Activated naive CD8-positive, alpha-beta T cell treated with anti-CD3 and anti-CD28 coated beads, Interleukin-2, amount 50 U/mL, for 16 hours (primary cell): ENCODE measurements at places on chromosomes 4 and X.

DNA sequence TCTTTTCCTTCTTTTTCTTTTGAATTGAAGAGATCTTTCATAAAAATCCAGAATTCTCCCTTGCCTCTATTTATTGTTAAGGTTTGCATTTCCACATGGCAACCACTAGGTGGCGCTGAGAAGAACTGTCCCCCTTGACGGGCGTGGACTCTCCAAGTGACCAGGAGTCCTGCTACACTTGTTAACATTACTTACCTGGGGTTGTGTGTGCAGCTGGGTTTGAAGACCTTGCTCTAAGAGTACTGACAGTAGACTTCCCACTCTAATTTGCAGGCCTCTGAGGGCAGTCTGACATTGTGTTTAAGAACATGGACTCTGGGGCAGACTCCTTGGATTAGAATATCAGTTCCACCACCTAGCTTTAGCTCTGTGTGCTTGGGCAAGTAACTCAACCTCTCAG is 52.8 kb downstream of the GPRIN3 start:
- DNase-seq: no peak

GRCh38 chr4:26150948-26151347 is 169.9 kb upstream of the RBPJ start:
- DNase-seq: no peak

- no peak for DNase-seq
Observed at GRCh38 chr4:87224141-87224923, 3.9 kb upstream of the KLHL8 start.

GRCh38 chr4:154485127-154485773 is 6.3 kb downstream of the DCHS2 start:
- no peak for DNase-seq

GRCh38 chr4:170400361-170400760 is 310.6 kb upstream of the AADAT start:
- no peak for DNase-seq

DNA sequence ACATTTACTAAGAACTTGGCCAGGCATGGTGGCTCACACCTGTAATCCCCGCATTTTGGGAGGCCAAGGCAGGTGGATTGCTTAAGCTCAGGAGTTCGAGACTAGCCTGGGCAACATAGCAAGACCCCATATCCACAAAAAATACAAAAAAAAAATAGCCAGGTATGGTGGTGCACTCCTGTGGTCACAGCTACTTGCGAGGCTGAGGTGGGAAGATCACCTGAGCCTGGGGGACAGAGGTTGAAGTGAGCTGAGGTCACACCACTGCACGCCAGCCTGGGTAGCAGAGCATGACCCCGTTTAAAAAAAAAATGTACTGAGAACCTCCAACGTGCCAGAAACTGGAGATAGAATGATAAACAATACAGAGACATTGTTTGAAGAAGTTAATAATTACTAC is 8.0 kb downstream of the OPRPN start:
- no peak for DNase-seq

- DNase-seq: no peak
Observed at GRCh38 chrX:42123369-42123768, 200.0 kb upstream of the CASK start.

GRCh38 chr4:120083152-120083551 is 16.5 kb upstream of the MAD2L1 start:
- no peak for DNase-seq

- no peak for DNase-seq
Observed at GRCh38 chrX:135434258-135435138, 12.8 kb downstream of the SMIM10L2A start.

GRCh38 chr4:94346541-94346940 is 3.9 kb upstream of the HPGDS start:
- DNase-seq: no peak

- DNase-seq: no peak
Observed at GRCh38 chr4:88015659-88016295, 8.3 kb downstream of the PKD2 start.

DNA sequence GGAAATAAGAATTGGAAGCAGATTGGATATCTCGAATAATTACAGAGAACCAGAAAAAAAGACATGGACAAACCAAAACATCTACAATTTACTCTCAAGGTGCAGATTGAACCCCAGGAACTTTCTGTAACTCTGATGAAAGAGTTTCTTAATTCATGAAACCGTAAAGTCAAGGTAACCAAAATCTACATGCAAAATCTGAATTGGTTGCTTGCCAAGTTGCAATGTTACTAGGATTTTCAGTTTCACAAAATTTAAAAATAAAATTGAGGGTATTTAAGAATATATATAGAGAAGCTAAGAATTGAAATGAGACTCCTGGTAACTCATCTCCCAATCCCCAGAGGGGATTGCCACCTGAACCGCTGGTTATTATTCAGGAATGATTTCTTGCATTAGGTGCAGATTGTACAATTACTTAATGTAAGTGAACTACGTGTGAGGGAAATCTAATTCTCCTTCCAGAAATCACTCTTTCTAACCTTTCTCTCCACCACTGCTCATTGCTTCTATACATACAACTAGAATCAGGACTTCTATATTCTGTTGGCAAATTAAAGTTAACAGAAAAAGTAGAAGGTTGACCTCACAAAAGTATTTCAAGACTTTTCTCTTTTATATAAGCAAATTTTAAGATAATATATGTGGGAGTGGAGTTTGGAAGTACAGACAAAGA is 221.5 kb upstream of the NDST4 start:
- no peak for DNase-seq

GRCh38 chr4:20678400-20678799 is 21.9 kb upstream of the PACRGL start:
- DNase-seq: no peak

DNA sequence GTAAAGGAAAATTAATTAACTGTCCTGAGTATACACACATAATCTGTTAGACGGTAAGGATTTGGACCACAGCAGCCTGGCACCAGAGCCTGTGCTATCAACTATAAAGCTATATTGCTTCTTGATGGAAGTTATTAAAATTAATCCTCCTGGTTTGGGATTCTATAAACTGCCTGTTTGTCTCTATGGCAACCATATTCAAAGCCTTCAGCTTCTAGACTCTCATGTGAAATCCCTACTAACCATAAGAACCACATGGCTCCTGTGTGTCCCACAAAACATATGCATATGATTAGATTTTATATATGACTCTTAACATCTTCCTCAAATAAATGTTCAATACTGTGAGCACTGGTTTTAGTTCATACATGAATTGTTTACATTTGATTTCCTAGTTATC is 380.8 kb downstream of the ANKRD50 start:
- no peak for DNase-seq

GRCh38 chr4:180566492-180566891 is 1676.7 kb upstream of the TENM3 start:
- no peak for DNase-seq

DNA sequence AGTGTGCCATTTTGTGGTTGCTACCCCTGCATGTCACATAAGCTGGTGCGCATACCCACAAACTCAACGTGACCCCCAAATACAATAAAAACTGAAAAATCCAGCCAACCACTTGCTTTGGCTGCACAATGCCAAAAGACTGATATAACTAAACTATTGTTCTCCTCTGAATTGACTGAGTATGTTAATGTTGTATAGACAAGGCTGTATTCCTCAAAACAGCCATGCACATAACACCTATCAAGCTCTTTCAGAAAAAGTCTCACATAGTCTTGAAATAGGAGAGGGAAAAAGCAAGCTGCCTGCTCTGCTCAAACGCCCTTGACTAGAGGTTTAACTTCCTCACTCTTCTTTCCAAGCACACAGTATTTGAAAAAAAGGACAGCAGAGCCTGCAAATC is 126.4 kb upstream of the NOCT start:
- DNase-seq: no peak

DNA sequence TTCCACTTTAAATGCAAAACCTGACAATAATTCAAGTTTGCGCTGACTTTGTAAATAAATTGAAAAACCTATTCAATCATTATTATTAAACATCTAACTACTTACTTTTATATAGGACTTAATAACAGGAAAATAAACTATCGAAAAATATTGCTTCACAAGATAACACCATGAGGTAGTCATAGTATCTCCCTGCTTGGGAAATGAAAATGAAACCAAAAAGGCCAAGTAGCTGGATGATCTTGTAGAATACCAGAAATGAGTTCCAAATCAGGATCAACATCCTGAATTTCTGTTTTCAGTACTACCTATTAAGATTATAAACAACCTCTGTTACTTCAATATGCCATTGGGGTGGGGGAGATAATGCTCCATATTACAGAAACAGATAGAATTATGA is 58.9 kb downstream of the CHIC2 start:
- no peak for DNase-seq

DNA sequence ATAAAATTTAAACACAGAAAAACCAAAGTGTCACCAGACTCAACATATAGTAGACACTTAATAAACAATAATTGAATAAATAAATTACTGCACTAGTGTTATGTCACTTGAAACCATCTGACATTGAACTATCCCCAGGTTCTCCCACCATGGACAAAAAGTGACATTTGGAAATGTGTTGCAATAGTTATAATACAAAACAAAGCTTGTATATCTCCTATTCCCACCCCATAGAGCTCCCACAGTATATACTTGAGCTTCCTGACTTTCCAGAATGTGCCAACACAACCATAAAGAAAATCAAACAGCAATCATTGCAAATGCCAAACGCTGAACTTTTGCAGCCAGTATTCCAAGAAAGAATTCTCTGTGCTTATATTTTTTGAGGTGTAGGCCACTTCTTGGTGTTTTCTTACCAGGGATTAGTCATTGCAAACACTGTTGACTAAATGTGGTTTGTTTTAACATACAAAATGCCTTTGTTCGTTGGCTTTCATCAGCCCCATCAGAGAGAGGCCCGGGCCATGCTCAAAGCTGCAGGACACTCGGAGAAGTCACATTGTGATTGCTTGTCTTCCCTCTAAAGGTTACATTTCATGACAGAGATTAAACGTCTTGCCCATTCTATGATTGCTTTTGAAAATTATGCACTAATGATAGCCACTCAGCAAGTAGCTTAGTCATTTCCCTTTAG is 33.8 kb downstream of the PPARGC1A start:
- DNase-seq: no peak
